NCI-H774 (cell line): ENCODE measurements at places on chromosomes 7 and 10.

DNA sequence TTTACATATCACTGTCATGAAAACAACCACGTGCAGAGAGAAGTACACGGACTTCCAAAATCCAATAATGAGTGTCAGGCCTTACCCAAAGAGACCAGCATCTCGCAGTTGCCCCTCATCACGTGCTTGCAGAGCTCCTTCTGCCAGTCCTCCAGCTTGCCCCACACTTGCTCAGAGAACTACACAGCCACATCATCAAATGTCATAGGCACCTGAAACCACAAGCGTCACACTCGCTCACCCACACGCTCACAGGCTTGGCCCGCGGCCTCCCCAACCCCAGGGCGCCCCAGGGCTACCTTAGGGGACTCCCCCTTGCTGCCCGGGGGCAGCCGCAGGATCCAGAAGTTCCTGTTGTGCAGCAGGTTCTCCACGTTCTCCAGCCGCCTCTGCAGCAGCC, 123.4 kb upstream of the ZNF746 start:
- no peak for DNase-seq

- no peak for DNase-seq
These were observed 330.7 kb downstream of the GPR158 start for GRCh38 chr10:25505466-25505865.

GRCh38 chr7:552868-553635, 33.4 kb upstream of the PDGFA start:
- DNase-seq = no peak

GRCh38 chr7:100674411-100675104, 1.0 kb downstream of the GNB2 start:
- no peak for DNase-seq

DNA sequence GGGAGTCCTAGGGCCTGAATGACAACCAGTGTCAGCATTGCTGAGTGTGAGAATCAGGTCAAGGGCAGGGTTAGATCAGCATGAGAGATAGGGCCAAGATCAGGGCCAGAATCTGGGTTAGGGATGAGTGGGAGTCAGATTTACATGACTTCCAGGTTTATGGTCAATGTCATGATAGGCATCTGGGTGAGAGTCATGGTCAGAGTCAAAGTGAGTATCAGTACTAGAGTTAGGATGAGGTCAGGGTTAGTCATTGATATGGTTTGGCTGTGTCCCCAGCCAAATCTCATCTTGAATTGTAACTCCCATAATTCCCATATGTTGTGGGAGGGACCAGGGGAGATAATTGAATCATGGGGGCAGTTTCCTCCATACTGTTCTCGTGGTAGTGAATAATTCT, 12.3 kb downstream of the MRPS24 start:
- no peak for DNase-seq

DNA sequence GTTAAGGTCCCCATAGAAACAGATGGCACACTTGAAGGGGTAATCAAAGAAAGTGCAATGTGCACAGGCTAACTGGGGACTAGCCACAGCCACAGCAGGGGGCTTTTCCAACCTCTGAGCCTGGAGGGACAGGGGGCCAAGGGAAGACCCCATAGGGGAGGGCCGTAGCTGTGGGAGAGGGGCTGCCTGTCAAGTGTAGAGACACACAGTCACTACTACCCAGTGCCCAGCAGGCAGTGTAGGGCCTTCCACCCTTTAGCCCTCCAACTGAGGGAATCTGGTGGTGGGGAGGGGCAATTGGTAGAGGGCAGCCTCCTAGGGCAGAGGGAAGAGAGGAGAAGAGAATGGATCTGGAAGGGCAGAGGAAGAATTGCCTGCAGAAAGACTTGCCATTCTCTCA, 54.6 kb downstream of the CREB5 start:
- DNase-seq = no peak

GRCh38 chr10:119928411-119928810, 35.9 kb downstream of the SEC23IP start:
- DNase-seq = no peak

- DNase-seq = no peak
These were observed 181.6 kb downstream of the PTPN20 start for GRCh38 chr10:47092831-47093230.

- no peak for DNase-seq
These were observed 431.0 kb upstream of the GALNT17 start for GRCh38 chr7:70700941-70701425.

DNA sequence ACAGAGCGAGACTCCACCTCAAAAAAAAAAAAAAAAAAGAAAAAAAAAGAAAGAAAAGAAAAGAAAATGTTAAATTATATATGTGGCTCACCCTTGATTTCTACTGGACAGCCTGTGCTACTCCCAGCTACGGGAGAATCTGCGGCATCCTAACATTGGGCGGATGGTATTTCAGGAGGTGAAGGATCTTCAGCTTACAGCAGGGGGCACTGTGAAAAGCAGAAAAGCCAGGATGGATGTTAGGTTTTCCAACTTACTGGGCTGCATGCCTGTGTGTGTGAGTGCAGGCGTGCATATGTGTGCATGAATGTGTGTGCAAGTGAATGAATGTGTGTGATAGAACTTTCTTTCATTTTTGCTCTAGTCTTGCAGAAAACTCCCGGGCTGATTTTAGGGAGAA, 1066.5 kb downstream of the TYW1 start:
- no peak for DNase-seq

DNA sequence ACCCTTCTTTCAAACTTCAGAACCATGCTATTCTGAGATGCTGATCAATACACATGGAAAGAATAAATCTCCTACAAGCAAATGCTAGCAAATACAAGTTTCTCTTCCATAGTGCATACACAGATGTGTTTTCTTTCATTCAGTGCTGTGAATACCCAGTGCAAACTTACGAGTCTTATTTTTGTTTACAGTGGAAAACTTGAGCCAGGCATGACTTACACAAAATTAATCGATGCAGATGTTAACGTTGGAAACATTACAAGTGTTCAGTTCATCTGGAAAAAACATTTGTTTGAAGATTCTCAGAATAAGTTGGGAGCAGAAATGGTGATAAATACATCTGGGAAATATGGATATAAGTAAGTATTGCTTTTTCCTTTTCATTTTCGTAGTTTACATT, 48.8 kb downstream of the PNLIPRP3 start:
- no peak for DNase-seq

DNA sequence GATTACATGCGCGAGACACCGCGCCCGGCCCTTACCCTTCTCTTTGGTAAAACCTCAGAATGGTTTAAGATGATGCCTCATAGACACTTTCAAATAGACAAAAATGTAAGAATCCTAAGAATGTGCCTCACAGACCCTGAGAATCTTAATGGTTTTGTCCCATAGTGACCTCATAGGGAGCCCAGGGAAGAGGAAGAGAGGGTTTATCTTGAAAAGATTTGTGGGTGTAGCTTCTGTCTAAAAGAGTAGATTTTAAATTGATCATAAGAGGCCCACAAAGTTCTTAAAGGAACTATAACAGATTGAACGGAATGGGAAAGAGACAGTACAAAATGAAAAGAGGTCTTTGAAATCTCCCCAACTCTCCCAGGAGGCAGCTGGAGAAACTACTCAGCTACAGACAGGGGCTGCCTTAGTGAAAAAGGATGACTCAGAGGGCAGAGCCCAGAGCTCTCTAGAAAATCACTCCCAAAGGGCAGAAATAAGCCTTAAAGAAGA, 220.6 kb downstream of the ADRA2A start:
- DNase-seq = no peak

DNA sequence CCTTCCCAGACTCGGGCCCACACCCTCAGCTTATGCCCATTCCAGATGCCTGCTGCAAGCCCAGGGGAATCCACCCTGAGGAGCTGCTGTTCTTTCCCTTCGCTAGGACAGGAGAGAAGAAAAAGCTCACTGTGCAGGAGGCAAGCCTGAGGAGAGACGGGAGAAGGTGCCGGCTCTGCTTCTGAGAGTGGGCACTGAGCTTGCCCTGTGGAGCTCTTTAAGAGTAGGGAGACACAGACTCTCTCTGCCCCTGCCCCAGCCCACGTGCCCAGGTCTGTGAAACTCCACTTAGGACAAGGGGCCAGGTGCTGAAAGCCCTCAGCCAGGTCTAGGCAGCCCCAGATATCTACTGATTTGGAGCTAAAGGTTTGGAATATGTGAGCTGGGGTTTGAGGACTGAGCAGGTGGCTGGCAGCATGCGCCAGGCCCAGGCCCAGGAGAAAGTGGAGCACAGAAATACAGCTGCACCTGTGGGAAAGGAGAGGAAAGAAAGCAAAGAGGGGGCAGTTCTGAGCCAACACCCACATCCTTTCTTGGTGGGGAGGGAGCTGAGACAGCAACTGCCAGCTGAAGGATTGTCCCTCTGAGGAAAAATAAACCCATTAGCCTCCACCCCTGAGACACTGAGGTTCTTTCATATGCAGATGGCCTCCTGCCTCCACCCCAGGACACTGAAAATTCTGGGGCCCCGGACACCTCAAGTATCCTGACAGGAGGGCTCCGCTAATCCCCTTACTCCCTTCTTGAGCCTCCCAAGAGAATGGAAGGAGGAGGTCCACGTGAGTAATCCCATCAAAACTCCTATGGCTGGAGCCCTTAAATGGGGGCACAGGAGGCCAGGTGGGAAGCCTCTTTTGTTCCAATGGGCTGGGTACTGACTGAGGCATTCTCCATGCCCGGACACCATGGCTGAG, 7.3 kb downstream of the POLL start:
- DNase-seq = no peak

DNA sequence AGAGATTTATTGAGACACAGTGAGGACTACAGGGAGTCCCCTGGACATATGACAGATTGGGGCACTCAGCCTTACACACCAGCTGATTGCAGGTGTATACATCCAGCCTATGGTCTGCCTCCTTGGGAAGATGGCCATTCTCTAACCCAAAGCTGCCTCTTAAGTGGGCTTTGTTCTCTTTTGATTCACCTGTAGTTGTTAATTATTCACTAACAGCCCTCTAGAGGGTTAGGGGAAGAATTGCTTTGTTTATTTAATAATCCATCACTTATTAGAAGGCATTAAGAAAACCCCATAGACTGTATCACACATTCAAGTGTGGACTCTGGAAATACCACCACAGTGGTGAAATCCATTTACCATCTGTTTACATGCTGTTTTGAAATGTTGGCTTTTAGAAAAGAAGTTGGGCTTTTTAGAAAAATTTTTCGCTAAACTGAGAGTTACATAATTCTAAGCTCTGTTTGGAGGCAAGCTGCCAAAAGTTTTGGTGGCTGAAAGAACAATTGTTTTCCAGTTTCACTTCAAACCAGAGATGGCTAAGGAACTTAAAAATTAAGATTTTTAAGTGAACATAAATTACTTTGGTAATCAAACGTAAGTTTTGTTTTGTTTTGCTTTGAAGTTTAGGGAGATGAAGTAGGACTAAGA, 379.1 kb downstream of the ADRA2A start:
- DNase-seq = no peak

DNA sequence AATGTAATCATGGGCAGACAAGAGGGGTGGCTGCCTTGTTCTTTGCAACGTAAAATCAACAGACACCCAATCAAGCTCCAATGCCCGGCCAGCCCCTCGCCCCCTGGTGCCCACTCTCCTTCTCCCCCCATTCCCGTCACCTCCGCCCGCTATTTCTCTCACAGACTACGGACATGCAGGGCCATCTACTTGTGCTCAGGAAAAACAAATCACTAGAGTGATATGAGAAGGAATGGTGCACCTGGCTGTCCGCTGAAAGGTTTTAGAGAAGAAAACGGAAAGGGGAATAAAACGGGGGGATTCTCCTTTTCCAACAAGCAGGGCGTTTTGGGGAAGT, 396 bp downstream of the GRM8 start:
- no peak for DNase-seq

DNA sequence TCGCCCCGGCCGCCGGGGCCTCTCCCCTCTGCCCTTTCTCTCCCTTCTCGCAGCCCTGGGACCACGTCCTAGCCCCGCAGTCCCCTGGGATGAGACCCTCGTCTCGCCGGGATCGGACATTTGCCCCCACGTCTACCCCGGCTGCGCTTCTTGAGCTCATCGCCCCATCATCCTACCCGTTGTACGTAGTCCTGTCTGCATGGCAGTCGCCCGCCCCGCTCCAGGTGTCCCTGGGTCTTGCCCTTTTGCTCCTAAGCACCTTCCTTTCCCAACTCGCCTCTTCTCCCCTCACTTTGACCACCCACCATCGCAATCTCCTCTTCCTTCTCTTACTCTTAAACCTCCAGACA, 582 bp downstream of the TPST1 start:
- no peak for DNase-seq

- peak; percentile 14 for DNase-seq
These were observed 41.7 kb upstream of the LOXL4 start for GRCh38 chr10:98309366-98310355.

DNA sequence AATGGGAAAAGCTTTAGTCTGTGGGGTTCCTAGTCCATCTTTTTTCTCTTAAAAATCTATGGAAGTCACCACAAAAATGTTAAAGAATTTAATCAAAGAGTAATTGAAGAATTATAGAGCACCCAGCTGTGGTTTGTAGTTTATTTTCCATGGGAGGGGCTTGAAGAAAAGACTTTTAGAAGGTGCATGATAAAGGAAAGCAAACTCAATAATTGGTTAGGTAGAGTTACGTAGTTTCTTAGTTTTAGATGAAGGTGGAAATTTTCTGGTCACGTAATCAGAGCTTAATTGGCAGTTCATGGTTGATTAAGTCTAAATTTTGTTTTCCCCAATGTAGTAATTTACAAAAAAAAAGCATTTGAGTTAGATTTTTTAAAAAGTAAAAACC, 724 bp downstream of the ZNF107 start:
- no peak for DNase-seq

DNA sequence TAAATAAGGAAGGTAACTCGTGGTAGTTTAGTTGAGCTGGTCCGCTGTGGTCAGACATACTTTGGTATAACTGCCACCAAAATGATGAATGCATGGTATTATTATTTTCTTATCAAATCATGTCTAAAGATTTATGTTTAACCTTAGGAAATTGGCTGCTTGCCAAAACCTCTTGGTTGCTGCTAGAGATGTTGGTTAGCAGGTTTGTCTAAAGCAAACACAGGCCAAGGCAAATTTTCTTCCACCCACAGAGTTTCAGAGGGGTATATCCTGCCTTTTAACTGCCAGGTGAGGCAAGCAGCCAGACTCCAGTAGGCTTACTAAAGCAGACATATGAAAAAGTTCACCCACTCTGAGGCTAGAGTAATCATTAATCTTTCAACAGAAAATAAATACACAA, 101.4 kb downstream of the SEMA3E start:
- peak; percentile 55 for DNase-seq

DNA sequence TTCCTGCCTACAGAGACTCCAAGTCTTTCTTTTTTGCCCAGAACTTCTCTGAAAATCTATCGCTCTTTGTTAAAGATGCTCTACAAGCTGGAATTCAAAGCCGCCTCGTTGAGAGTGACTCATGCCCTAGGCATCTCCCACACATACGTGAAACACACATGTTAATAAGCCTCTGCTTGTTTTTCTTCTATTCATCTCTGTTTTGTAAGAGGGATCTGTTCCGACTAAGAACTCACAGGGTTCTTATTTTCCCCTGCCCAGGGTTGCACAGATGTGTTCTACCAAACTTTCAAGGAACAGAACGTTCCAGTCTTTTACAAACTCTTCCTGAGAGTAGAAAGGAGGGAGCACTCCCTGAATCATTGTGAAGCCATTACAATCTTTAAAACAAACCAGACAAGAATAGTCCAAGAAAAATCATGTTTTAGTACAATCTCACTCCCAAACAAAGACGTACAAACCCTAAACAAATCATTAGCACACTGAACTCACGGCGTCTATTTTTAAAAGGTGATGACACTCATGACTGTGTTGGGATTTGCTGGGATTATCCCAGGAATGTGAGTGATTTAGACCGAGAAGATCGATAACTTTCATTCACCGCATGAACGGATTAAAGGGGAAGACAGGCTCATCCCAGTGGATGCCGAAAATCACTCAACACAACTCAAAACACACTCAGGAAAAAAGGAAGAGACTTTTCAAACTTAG, 55.3 kb upstream of the INPP5A start:
- DNase-seq = no peak

GRCh38 chr7:117212969-117213877, 109.6 kb downstream of the WNT2 start:
- DNase-seq = peak; percentile 1
